ENCODE measurements at places on chromosomes 7 and 10.

DNA sequence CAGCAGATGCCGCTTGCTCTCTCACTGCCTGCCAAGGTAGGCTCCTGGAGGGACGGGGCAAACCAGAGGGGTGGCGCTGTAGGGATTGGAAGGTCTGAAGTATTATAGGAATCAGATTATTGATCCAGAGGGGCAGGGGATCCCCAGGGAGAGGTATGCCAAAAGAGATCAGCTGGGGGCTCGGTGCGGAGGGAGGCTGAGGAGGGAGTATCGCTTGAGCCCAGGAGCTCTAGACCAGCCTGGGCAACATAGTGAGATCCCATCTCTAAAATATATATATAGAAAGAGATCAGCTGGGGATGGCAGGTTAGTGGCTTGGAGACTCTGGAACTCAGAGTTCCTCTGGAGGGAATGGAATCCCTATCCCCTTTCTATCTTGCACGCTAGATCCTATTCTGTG lies 7.0 kb upstream of the PCOLCE start:
- DNase-seq: peak; percentile 10

GRCh38 chr10:44978570-44979280 lies at the start of gene DEPP1:
Gene DEPP1 (minus strand): TSS chr10:44978809. CDS start chr10:44978030, 779 bp downstream.
- DNase-seq: peak; percentile 88

- no peak for DNase-seq
These were observed 12.6 kb upstream of the LAMB4 start for GRCh38 chr7:108142675-108143259.

DNA sequence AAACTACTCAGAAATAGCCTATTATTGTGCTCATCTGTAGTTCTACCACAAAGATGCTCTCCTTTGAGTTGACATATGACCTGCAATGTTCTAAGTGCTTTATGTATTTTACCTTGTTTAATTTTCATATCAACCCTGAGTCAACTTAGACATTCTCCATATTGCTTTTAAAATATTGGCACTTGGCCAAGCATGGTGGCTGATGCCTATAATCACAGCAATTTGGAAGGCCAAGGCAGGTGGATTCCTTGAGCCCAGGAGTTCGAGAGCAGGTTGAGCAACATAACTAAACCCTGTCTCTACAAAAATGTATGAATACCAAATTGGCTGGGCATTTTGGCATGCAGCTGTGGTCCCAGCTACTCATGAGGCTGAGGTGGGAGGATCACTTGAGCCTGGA lies 50.6 kb downstream of the PRKG1 start:
- no peak for DNase-seq

DNA sequence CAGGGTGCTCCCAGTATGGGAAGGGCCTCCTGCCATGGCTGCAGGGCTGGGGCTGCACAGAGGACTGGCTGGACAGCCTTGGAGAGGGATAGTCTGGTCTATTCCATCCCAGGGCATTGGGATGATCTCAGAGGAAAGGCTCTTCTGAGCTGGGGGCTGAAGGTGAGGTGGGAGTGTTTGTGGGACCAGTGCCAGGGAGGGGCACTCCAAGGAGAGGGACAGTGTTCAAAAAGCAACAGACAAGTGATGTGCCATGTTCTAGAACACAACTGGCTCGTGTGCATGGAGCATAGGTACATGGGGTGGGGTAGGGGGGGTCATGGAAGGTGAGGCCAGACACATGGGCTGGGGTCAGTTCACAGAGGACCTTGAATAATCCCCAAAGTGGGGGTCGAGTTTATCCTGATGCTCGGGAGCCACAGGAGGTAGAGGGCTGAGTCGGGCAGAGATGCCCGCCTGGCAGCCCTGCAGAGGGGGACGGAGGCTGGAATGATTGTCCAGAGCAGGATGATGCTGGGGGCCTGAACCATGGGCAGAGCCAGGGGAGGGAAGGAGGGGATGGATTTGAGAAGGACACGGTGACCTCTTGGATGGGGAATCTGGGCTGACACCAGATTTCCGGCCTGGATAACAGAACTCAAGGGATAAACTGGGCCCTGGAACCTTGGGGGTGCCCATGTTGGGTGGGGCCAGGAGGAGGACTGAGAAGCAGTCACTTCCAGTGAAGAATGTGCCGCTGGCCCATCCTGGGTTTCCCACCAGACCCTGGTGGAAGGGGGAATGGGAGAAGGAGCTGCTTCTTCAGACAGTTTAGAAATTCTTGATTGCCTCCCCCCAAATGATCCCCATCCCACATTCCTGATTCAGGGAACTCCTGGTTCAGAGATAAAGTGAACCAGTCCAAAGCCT lies 50.4 kb downstream of the NEURL1 start:
- peak; percentile 19 for DNase-seq

GRCh38 chr10:70512149-70512639 lies 33.6 kb downstream of the PALD1 start:
- DNase-seq: peak; percentile 45

DNA sequence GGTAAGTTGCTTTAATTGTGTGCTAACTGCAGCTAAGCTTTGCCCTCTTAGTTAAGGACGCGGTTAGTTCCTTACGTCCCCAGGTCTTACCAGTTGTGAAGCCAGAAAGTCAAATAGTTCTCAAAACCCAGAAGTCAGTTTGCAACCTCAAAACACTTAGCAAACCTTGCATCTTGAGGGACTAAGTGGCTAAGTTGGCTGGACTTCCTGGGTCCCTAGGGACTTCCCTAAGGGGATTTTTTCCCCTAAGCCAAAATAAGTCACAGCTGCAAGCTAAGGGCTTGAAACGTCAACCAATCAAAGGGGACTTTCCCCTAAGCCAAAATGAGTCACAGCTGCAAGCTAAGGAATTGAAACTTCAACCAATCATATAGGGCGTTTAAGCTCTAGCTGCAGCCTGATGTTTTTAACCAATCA lies 36.2 kb upstream of the HECW1 start:
- DNase-seq: no peak

DNA sequence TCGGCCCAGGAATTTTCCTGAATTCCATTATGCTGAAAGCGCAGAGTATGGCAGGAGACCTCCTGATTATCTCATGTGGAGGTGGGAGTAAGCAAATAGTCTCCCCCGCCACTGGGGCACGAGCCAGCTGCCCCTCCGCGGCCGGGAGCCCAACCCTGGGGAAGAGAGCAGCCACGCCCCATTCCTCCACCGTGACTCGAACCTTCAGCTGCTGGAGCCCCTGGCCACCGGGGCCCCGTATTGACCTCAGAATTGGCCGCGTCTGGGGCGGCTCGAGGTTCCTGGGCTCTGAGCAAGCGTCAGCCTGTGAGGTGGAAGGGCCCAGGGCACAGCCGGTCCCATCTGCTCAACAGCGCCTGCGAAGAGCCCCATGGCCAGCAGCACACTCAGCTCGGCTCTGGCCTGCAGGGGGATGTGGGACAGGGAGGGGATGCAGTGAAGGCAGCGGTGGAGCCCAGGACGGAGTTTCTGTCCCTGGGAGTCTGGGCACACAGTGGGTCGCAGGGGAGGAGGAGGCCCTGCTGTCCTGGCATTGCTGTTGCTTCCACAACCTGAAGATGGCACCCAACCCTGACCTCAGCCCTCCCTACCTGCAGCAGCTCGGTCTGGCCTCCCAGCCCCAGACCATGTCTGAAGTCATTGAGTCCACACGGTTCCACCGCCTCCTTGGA lies 97.8 kb downstream of the CHST15 start:
- peak; percentile 92 for DNase-seq

GRCh38 chr10:61623161-61623560 lies 39.6 kb upstream of the CABCOCO1 start:
- DNase-seq: no peak

GRCh38 chr10:57320416-57320815 lies 947.3 kb downstream of the IPMK start:
- peak; percentile 8 for DNase-seq

GRCh38 chr10:50992356-50992901 lies 81.9 kb upstream of the PRKG1 start:
- peak; percentile 52 for DNase-seq

GRCh38 chr10:48224979-48225560 lies 49.4 kb downstream of the FRMPD2 start:
- DNase-seq: no peak

- DNase-seq: no peak
These were observed 37.8 kb upstream of the LRRC17 start for GRCh38 chr7:102874966-102875365.

GRCh38 chr7:39741942-39742623 lies 118.7 kb downstream of the RALA start:
- peak; percentile 57 for DNase-seq

DNA sequence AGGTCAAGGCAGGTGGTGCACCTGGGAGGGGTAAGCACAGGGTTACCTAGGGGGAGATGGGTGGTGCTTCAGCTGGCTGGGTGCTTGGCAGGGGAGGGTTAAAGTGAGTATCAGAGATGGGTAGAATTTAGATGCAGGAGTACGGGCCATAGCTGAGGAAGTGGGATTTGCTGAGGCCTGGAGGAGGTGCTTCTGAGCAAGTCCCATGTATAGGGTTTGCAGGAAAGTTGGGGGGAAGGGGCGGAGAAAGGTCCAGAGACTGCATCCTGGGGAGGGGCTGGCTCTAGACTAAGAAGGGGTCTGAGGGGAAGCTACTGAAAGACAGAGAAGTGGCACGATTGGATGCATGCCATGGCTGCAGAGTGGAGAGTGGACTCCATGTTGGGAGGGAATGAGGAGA lies 281.6 kb upstream of the ZNF32 start:
- no peak for DNase-seq

DNA sequence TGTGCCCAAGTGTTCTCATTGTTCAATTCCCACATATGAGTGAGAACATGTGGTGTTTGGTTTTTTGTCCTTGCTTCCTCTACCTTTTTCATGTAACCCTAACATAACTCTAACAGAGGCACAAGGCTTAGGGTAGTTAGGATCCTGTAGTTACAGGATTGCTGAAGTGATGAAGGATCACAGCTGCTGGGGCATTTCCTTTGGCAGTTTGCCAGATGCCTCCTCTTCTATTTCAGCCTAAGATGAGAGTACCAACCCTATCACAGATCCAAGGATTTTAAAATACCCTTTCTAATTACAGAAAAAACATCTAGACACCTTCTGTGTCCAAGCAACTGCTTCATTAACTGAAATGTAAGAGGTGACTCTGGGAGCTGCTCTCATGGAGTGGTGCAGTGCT lies 141.7 kb upstream of the COL1A2 start:
- DNase-seq: no peak

DNA sequence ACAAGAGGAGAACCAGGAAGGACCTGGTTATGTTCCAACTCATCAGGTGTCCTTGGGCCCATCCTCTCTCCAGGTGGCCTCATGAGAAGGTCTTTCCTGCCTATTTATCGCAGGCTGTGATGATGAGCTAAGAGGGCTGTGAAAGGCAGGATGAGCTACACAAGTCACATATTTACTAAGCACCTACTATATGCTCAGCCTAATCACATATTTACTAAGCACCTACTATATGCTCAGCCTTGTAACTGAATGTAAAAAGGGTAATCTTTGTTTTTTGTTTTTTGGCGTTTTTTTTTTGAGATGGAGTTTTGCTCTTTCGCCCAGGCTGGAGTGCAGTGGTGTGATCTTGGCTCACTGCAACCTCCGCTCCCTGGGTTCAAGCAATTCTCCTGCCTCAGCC lies 44.2 kb upstream of the NPFFR1 start:
- DNase-seq: no peak

DNA sequence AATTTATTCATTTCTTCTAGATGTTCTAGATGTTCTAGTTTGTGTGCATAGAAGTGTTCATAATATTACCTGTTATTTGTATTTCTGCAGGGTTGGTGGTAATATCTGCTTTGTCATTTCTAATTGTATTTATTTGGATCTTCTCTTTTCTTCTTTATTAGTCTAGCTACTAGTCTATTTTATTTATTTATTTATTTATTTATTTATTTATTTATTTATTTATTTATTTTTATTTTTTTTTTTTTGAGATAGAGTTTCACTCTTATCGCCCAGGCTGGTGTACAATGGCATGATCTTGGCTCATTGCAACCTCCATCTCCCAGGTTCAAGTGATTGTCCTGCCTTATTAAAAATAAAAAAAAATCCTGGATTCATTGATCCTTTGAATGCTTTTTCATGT lies 114.8 kb upstream of the THSD7A start:
- DNase-seq: no peak

GRCh38 chr10:88490231-88490980 lies 92.7 kb downstream of the RNLS start:
- no peak for DNase-seq

DNA sequence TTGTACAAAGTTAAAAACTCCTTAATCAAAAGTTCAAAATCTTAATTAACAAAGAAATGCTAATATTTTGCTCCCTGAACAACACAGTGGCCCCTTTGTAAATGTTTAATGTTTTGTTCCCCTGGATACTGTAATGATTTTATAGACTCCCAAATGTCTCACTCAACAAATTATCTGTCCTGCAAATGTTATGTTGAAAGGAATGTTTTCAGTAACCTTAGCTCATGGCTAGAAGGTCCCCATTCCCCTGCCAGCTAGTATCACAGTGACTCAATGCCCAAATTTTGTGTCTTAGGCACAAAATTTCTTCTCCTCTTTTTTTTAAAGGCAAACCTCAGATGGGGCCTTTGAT lies 298.9 kb downstream of the ELMO1 start:
- DNase-seq: no peak

DNA sequence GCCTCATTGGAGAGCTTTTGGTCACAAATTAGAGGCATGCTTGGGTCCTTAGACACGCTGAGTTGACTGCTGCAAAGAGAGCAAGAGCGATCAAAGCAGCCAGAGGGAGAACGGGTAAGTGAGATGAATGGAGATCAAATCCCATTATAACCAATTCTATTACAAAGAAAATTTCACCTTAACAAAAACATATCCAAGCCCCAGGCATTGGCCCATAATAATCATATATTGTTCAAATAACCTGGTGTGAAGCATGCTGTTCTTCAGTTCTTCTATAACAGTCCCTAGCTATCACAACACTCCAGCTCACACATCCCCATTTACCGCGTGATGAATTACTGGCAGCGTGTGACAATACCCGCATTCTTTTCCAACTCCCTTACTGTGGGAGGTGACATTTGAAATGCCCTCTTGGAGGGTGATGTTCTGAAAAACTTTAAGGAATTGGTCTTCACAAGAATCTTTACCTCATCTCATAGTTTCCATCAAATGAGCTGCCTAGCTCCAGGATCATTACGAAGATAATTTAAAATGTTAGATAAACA lies 156.1 kb upstream of the PLXNA4 start:
- DNase-seq: no peak

DNA sequence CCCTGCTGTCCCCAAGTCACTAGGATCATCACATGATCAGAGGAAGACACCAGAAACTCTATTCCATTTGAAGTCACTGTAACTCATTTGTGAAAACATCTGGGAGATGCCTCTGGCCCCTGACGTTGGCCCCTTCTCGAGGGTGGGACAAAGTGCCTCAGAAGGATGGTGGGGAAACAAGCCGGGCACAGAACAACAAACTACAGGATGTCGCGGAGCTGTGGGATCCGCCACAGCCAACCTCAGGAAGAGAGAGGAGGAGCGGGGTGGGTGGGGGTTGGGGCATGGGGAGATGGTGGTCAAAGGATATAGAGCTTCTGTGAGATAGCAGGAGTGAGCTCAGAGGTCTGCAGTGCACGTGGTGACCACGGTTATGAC lies 265.6 kb upstream of the TCERG1L start:
- DNase-seq: no peak

GRCh38 chr7:23356726-23357125 lies 57.6 kb downstream of the MALSU1 start:
- DNase-seq: no peak

GRCh38 chr7:3380886-3381685 lies 80.0 kb downstream of the SDK1 start:
- DNase-seq: peak; percentile 11

GRCh38 chr7:92360387-92360786 lies 86.9 kb upstream of the GATAD1 start:
- no peak for DNase-seq
